Cerebellum (tissue), 4 donors: ENCODE measurements at places on chromosomes 7 and 10.

DNA sequence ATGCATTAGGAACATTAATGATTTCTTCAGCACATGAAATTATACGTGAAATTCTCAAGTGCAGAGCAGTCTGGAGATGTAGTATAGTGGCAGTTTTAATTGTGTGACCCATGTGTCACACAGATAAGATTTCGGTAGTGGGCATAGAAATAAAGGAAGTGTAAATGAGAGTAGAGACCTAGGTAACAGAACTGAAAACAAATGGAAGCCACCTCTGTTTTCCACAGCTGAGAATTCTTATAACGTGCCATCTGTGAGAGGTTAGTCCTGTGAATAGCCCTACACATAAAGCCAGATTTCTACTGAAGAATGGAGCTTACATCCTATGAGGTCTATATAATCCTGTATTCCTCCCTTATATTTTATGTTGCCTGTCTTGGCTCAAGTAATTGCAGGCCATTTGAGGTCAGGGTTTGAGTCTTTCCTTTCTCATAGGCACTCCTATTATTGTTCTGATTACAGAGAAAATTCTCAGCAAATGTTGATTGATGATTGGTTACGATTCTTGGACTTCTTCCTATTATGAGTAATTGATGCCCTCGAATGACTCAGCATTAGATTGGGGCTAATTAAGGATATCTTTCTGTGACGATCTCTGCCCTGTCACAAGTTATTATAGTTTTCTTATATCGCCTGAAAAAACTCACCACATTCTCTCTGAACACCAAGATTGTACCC is 258.2 kb downstream of the KIF20B start:
- no peak for DNase-seq

DNA sequence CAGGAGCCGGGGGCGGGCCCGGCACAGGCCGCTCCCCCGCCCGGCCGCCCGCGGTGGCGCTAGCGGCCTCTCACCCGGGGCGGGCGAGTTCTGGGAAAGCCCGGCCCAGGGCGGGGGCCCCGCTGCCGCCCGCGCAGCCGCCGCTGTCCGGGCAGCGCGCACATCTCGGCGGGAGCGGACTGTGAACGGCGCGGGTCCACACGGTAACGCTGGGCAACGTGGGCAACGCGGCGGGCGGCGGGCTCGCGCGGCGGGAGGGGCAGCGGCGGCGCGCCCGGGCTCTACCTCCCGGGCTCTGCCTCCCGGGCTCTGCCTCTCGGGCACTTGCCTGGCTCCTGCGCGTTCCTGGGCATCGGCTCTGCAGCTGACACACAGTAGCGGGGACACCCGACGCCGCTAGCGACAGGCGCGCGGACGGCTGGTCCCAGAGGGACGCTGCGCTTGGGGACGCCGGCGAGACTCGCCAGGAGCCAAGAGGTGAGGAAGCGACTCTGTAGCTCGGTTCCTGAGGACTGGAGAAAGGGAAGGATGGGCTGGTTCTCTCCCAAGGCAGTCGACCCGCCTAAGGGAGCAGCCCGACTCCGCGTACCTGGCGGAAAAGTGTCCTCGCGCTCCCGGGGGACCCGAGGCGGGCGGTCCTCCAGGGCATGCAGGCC is at the start of gene PLCE1:
Gene PLCE1 (plus strand): TSS at position 150 of the 656 bp plus-strand sequence. CDS start 37,116 bp downstream, outside the sequence.
- DNase-seq, result peak; percentile 10

- no peak for DNase-seq
Observed at GRCh38 chr7:51034521-51035264, 252.0 kb upstream of the GRB10 start.

GRCh38 chr10:102121739-102122372 is 1.7 kb upstream of the LDB1 start:
- DNase-seq, result peak; percentile 35

- DNase-seq, result no peak
Observed at GRCh38 chr10:28793482-28793881, 116.2 kb downstream of the BAMBI start.

DNA sequence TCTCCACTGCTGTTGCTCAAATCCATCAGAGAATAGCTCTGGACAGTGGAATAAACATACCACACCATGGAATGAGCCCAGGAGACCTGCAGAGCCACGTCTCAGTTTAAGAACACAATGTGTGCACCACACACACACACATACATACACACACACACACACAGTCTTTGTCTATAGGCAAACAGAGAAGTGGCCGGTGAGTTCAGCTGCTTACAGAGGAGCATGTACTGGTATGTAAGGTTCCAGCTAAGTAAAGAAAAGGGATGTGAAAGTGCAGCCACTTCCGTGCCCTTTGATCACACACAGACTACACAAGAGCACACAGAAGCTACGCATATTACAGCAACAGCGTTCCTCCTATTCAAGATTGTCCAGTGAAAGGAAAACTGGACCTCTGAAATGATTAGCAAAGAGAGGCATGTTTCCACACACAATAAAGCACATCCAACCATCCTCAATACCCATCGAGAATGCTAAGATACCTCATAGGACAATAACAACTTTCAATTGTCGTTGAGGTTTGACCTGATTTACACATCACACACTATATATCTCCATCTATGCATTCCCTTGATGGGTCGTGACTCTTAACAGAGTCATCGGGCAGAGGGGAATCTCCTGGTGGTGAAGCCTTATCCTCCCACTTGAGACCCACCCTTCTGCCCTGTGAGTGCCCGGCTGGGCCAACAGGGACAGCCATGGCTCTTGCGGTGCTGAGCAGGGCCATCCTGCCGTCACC is 23.6 kb downstream of the SLC35B4 start:
- no peak for DNase-seq

DNA sequence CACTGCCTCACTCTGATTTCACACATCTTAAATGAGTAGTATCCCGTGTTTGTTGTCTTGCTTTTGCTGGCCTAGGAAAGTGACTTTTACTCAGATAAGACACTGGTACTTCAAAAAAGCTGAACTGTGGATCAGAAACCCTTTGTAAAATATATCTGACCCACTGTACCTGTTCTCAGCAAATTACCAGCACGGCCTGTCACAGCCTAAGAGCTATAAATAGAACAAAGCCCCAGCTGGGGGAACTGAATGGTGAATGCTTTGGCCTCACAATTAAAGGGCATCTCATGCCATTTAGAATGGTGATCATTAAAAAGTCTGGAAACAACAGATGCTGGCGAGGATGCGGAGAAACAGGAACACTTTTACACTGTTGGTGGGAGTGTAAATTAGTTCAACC is 76.1 kb downstream of the CREB3L2 start:
- DNase-seq, result no peak

GRCh38 chr7:134154581-134155130 is 27.5 kb downstream of the LRGUK start:
- DNase-seq, result no peak

- no peak for DNase-seq
Observed at GRCh38 chr10:24882047-24882698, 70.2 kb downstream of the PRTFDC1 start.

DNA sequence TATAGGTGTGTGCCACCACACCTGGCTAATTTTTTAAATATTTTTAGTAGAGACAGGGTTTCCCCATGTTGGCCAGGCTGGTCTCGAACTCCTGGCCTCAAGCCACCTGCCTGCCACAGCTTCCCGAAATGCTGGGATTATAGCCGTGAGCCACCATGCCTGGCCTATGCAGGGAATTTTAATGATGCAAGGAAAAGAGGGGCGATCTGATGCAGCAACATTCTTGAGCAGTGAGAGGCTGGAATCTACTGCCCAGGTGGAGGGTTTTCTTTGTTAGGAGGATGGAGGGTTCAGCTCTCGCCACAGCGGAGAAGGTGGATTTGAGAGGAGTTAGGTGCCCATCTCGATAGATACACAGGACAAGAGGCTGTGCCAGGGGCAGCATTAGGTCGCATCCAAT is 332.3 kb downstream of the GATA3 start:
- DNase-seq, result no peak

DNA sequence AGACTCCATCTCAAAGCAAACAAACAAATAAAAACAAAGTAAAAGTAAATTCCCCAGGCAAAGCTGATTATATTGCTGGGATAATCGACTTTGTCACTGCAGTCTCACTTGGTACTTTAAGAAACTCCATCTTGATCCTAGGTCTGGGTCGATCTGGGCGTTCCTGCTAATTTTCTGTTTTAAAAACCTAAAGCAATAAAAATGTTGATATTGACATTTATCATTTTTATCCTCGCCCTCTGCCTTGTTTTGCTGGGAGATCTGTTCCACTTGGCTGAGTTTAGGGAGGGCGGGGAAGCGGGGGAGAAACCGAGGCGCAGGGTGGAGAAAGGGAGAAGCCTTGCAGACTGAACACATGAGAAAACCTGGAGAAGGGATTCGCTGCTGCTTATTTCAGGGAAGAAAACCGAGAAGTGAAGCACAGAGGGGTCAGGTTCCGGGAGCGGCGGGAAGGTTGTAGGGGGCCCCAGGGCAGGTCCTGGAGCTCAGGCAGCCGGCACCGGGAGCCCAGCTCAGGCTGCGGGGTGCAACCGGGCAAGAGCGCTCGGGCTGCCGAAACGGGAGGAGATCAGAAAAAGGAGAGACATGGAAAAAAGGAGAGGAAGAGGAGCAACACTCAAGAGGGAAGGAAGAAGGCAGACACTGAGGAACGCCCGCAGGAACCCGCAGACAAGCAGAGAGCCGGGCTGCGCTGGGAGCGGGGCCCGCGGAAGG is 27.3 kb upstream of the KMT2C start:
- peak; percentile 70 for DNase-seq

GRCh38 chr7:65827366-65827765 is 45.5 kb upstream of the VKORC1L1 start:
- no peak for DNase-seq

DNA sequence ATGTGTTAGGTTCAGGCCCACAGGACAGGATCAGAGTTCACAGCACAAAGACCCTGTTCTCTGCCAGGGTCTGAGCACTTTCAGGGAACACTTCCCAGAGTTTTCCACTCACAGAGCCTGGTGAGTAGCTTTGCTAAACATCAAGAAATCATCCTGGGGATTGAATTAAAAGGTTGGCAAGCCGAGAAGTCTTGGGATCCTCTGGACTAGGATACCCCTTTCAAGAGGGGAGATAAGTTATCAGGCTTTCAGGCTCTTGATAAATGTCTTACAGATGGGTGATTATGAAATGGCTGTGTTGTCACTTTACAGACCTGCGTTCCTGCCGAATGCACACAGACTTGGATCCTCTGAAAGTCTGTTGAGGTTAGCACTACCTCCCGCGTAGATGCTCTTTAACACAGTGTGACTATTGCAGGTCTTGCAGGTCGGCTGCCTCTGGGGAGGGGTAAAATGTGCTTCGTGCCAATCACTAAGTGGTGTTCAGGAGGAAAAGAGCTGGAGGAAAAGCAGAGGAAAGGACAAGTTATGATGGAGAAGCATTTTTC is 473.5 kb upstream of the AKR1E2 start:
- DNase-seq, result no peak

DNA sequence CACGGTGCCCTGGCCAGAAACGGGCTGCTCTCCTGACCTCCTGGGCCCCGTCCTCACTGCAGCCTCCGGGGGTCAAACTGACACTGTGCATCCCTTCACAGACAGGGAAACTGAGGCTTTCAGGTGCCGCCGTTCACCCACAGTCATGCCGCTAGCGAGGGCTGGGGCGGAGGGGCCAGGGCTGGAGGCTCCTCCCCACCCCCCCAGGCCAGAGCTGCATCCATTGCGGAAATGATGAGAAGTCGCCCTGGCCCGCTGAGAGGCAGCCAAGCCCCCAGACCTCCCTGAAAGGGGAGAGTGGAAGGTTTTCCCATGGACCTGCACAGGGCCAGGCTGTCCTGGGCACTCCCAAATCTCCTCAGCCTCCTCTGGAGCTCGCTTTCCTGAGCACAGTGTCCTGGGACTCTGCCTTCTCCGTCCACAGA is 16.5 kb upstream of the INPP5A start:
- no peak for DNase-seq

DNA sequence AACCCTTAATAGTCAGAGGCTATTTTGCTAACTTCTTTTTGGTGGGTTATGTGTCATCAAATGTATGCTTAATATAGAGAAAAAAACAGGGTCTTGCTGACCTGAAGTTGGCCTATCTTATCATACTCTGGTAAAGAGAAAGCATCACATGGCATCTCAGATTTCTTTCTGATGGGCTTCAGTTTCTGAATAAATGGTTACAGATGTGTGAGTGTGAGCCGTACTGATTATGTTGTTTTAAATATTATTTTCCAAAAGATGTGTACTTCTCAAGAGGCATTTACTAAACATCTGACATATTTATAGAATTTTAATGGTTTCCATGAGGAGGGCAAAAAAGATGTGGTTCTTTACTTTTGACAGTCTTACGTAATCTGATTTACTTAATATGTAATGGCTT is 28.4 kb downstream of the BBS9 start:
- no peak for DNase-seq

DNA sequence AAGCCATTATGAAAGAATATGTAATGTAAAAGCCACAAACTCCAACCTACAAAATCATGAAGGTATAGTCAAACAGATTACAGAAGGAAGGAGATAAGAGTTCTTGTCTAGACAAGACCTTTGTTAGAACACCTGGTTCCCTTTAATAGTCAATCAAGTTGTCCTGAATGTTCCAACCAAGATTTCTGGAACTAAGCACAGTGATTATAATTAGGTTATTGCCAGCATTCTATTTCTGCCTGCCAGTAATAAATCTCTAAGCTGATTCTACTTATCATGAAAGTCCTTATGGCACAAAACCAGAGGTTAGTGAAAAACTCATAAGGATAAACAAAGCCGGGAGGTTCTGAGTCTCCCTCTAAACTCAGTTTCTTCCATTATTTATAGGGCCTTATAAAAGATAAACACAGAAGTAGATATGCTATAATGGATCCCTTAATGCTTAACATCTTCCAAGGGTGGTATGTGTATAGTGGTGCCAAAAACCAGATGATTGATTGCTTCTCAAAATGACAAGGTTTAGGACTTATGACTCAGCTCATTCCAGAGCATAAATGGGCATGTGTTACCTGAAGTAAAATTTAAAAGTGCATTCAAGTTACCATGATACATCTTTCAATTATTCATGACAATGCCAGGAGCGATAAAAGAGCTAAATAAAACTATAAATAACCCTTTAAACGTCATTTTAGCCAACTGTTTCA is 237.2 kb downstream of the CSTF2T start:
- DNase-seq, result no peak

GRCh38 chr10:30577048-30577447 is 52.5 kb downstream of the LYZL2 start:
- no peak for DNase-seq

DNA sequence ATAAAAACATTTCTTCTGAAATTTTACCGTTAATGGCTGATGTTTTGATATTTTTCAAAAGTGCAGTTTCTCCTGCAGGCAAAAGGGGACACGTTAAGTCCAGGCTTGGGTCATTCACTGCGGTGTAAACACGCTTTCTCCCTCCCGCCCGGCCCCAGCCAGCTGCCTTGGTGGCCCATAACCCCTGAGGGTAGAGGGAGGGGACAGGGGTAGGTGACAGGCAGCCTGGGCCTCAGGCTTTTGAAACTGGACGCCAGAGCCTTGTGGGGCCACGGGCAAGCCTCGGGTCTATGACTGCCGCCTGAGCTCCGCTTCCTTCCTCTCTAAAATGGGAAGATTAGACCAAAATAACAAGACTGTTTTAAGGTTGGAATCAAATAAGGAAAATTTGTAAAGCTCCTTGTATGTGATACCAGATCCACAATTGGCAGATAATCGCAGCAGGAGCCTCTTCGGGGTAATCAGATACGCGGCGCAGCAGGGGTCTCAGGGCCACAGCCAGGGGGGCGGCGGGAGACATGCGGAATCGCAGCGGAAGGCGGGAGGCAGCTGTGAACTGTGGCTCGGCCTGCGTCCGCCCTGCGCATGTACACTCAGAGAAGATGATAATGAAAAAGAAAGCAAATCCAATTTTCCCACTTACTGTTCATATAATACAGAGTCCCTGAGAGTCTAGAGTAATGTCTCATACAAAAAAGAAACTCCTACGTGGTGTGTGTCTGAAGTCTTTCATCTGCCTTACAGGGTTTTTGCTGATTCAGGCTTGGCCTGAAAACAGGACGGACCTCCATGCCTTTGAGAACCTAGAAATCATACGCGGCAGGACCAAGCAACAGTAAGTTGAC is 138.3 kb downstream of the EGFR start:
- no peak for DNase-seq
